ENCODE measurements at places on chromosomes 3 and 15.

GRCh38 chr15:62782896-62783295, 259.7 kb upstream of the TPM1 start:
- no peak for DNase-seq

- no peak for DNase-seq
These were observed 2.2 kb upstream of the ISLR2 start for GRCh38 chr15:74127954-74128784.

GRCh38 chr3:30954426-30954825, 60.0 kb upstream of the GADL1 start:
- no peak for DNase-seq

DNA sequence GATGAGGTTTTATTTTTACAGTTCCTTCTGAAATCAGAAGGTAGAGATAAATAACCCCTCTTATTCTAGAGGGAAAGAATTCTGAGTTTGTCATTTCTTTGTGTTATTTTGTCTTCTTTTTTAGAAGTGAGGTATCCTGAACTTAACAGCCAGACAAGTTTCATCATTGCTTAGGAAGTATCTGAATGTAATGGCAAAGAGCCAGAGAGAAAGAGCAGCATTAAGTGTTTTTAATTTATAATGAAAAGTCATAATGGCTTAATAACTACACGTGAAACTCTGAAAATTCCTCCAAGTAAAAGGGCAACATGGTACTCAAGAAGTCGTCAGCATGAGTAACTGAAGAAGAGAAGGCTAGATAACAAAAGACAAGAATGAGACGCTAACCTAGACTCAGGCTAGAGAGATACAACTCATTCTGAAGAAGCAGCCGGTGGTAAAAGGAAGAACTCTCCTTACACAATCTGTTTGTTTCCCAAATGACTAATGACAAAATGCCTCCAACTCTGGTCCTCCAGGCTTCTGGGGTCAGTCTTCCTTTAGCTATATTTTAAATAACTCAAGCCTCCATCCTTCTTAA, 116.2 kb upstream of the NECTIN3 start:
- DNase-seq: no peak

DNA sequence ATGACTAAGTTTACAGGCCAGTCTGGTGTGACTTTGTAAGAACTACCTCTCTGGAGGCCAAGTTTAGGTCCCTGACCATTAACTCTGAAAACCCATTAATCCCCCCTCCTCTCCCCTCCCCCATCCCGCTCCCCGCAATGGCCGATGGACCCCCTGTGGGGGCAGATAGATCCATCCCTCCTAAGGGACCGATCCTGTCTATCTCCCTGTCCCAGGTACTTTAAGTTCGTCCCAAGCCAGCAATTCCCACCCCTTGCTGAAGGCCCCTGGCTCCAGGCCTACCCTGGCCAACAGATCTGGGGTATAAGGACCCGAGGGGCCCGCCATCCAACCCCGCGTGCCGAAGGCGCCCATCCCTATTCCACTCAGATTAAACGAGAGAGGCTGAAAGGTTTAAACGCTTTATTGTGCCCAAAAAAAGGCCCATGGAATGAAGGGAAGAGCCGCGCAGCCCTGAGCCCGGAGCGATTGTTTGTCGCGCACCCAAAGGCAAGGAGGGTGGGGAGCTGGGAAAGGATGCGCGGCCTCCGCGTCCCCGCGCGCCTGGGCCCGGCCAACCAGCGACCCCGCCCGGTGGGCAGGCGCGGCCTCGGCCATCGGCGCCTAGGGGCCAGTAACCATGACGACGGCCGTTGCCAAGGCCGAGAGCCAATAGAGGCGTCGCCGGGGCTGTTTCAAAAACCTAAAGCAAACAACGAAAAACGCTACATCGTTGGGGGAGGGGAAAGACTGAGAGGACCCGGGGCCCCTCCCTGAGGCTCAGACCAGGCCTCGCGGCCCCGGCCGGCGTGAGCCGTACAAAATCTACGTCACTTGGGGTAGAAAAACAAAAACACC, 35.9 kb downstream of the HMCES start:
- DNase-seq: peak; percentile 71

DNA sequence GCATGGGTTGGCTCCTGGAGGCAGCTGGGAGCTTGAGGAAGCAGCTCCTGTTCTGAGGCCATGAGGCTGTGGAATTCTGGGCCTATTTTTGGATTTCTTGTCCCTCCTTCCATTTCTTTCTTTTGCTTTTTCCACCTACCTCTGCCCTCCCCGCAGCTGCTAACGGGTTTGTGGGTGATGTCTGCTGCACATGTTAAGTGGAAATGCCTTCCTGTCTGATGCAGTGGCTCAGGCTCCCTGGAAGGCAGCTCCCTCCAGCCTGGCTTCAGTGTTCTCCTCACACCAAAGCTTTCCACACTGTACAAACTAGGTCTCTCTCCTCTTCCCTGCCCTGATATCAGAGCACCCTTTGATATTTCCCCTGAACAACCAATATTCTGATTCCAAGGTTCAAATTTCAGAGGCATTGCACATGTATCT, 33.8 kb upstream of the ESYT3 start:
- DNase-seq: no peak

- DNase-seq: no peak
These were observed 60.1 kb downstream of the PXYLP1 start for GRCh38 chr3:141291559-141292355.

DNA sequence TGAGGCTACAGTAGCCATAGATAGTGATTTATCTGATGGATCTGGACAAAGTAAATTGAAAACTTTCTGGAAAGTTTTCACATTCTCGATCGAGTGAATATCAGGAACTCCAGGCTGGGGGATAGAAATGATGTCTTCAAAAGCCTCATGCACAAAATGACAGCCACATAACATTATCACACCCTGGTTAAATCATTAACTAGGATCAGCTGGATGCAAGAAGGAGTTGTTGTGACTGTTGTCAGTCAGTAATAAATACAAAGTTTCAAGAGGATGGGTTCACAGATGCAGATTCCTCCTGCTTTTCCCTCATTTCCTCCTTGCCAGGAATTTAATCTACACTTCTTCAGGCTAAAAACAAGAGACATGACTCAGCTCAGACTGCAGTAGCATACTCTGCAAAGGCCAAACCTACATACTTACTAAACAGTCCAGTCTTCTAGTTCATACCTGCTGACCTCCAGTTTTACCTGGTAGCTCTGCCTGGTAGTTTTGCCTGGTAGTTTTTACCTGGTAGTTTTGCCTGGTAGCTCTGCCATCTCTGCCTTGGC, 40.9 kb downstream of the C2CD4A start:
- no peak for DNase-seq

GRCh38 chr15:41936649-41937567, 35.4 kb downstream of the EHD4 start:
- DNase-seq: peak; percentile 94

DNA sequence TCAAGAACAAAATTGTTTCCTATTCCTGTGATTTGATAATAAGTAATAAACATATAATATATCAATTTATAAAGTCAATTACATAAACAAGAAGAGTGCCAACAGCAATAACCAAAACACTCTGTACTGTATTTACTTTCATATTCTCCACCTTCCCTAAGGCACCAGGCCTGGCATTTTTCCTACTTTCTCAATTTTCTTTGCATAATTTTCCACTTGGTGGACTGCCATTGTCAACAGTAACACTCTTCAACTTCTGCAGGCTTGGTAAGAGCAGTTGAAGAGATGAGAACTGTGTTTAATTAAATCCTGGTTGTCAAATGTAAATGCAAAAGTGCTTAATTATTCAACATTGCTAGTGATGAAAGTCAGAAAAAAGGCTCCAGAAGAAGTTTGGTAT, 229.8 kb upstream of the PLSCR5 start:
- no peak for DNase-seq

GRCh38 chr3:177427540-177427939, 230.3 kb upstream of the TBL1XR1 start:
- no peak for DNase-seq

- DNase-seq: no peak
These were observed 2.4 kb downstream of the CRELD1 start for GRCh38 chr3:9935966-9936510.

DNA sequence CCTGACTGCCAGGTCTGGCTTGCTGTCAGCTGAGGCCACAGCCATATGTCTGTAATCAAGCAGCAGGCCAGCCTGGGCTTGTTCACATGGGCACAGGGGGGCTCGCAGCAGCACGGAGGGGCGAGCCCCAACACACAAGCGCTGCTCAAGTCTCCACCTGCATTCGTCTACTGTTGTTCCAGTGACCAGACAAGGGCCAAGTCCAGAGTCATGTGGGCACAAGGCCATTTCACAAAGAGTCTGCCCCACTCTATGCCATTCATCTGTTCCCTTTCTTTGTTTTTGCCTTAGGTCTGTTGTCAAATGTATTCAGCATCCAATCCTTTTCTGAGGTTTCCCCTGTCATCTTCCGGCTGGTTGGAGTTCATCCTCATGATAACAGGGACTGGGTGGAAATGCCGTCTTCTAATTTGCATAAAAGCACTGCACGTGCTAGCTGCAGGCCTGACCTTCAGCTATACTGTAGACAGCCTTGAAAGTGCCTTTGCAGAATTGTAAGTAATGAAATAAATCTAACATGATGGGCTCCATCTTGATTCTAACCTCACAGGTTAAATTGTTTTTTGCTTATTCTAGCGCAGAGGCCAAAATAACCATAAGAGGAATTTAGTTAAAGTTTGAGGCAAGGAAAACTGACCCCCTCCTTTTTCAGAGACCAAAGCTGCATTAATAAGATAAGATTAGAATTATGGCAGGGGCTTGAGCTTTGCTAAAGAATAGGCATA, 28.6 kb upstream of the KBTBD12 start:
- no peak for DNase-seq

DNA sequence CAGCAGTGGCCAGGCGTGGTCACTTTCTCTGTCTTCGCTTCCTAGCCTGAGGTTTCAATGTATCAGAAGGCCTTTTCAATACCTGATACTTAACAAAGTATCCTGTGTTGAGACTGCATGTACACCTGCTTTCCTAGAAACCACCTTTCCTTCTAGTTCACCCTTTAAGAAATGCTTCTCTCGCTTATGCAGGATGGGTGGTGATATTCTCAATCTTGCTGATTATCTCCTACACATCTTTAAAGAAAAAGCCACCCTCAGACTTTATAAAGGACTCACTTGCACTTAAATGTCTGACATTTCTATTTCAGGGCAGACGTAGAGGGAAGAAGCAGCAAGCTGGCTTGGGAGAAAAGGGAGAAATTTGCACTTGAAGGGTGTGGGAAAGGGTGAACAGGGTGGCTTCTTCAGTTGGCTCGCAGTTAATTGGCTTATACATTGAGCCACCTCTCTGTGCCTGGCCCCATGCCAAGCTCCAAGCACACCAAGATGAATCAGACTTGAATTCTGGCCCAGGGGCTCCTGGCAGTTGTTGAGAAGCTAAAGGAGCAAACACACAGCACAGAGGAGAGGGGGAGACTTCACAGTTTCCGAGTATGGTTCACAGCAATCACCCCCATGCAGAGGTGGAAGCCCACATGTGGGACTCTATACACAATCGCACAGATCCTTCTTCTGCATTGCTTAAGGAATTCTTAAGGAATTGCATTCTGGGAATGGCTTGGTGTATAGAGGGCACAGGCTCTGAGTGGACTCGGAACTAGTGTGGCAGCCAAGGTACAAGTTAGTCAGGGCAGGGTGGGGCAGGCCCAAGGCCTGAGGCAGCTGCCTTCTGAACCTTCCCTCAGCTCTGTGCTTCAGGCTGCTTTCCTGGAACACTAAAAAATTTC, 1.3 kb downstream of the ARL6IP5 start:
- peak; percentile 76 for DNase-seq

- no peak for DNase-seq
These were observed 611 bp downstream of the PIAS1 start for GRCh38 chr15:68054628-68055223.

DNA sequence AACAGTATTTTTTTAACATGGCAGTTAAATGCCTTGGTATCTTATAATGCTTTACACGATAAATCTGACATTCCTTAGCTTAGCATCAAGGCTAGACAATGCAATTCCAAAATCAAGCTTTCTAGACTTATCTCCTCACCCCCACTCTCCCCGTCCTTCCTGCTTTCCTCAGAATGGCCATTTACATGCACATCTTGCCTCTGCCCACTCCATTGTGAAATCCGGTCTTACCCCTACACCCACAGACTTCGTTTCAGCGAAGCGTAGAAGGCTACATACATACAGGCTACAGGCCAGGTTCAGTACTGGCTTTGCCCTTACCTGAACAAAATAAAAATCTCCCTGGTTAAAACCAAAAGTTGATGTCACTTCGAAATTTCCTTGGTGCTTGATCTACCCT, 58.6 kb upstream of the SLC12A8 start:
- DNase-seq: no peak

DNA sequence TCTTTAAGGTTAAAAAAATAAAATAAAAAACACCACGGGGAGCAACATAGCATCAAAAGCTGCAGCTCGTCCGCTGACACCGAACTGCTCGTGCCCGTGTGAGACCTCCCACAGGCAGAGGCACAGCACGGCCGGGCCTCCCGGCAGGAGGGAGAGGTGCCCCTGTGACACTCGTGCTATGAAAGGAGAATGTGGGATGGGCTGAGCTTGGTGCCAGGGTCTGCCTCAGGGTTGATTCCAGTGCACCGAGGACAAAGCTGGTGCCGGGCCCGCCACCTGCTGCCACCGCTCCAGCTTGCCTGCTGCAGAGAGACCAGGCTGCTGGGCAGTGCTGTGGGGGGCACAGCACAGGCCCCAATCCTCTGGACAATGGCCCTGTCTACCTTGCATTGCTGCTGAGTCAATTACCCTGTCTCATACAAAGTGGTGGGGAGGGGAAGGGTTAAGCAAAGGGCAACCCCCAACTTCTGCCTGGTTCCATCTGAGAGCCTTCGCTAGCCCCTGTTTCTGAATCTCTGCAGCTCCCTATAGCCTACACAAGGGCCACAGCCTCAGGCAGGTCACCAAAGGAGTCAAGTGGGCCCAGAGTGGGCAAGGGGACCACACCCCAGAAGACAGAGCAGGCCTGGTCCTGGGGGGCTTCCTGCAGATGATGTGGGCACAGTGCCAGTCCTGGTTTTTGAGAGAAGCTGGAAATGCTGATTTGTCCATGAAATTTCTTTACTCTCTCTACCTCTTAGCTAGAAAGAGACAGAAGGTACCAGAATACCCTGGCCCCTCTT, 74.0 kb upstream of the SNRPA1 start:
- DNase-seq: no peak

- DNase-seq: peak; percentile 89
These were observed 29.7 kb downstream of the PLXND1 start for GRCh38 chr3:129576514-129577352.

DNA sequence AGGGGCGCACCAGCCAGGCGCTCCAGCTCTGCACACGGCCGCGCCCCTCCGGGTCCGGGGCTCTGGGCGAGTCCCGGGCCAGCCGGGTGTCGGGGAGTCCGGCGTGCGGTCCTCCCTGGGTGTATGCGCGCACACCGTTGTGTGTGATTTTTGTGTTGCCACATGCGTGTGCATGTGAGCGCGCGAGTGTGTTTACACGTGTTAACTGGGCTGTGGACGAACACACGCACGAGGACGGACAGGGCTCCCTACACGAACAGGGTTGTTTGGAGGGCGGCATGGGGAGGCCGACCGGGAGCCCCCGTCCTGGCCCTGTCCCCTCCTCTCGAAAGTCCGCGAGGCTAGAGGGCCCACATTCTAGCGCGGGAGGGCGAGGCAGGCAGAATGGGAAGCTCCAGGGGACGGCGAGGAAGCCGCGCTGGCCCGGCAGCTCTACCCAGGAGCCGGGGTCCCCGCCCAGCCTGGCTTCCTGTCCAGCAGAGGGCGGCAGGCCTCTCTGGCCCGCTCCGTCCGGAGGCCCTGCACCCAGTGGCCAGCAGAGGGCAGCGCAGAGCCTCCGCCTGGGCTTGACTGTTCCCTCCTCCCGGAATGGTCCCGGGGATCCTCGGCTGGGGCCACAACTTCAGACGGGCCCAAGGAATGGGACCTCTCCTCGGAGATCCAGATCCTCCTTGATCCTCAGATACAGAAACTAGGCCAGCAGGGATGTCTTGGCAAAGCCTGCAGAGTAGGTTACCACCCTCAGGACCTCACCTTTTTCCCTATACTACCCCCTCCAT, 611 bp upstream of the LINGO1 start:
- peak; percentile 64 for DNase-seq

GRCh38 chr15:66503780-66504562, 684 bp downstream of the RPL4 start:
- no peak for DNase-seq
